ENCODE measurements at places on chromosomes 7 and 10.
A peak's percentile ranks its signal among the peaks of the same experiment; 100 is the strongest.

DNA sequence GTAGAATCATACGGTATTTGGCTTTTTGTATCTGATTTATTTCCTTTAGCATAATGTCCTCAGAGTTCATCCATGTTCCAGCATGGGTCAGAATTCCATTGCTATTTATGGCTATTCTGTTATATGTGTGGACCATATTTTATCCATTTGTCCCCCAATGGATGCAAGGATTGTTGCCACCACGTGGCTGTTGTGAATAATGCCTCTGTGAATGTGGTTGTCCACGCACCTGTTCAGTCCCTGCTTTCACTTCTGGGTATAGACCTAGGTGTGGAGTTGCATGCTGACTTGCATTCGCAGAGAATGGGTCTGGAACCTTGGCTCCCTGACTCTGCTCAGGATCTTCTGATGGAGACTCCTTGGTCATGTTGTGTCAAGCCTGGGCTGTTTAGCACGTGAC lies 199.9 kb downstream of the CAMK1D start:
- DNase-seq = no peak

DNA sequence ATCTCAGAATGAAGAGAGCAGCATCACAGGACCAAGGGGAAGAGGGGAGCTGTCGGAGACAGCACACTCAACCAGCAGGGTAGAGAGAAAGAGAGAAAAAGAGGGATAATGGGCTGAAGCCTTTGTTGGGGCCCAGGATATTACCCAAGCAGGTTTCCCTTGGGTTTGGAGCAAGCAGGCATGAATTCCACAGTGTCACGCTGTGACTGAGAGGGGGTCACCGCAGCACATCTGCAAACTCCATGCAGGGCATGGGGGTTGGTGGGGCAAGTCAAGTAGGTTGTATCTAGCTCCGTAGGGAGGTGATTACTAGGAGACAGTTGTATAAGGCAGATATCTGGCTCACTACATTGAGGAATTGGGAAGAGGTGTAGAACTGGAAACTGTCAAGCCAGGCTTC lies 42.2 kb upstream of the SEMA3E start:
- DNase-seq = no peak

- no peak for DNase-seq
Measured at GRCh38 chr10:61316676-61317265, 136.4 kb downstream of the TMEM26 start.

GRCh38 chr7:137953043-137953664 lies 48.7 kb downstream of the CREB3L2 start:
- DNase-seq = no peak

DNA sequence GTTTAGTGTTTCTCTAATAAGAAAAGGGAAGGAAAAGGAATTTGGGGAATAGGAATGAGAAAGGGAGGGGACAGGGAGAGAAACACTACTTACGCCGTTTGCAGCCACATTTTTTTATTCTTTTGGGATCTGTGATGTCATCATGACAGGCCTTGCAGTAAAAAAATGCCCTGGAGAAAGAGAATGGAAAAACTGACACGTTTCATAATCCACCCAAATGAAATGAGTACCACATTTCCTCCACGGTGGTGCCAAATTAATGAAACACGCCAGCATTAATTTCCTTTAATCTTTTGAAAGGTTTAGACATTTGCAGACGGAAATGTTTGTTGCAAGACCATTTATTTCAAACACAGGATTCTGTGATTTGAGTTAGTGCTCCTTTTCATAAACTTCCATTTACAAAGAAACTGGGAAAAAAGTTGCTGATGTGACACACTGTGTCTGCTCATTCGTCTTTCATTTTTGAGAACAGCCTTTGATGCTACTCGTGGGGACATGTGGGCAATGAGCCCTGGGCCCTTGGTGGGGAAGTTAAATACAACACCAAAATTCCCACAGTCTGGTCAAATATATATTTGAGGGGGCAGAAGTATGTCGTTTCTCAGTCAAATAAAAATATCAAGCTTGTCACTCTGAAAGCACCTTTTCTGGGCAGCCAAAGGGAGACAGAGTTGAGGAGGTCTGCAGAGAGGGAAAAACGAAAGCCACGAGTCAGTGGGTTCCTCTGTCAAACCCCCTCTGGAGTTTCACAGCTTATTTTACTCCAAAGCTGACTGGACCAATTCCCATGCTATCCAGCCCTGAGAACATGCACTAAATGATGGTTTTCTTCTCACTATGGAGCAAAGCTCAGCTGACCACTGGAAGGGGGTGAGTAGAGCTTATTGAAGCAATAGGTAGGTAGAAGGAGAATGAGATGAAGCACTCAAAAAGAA lies 625.5 kb downstream of the KCNMA1 start:
- no peak for DNase-seq

DNA sequence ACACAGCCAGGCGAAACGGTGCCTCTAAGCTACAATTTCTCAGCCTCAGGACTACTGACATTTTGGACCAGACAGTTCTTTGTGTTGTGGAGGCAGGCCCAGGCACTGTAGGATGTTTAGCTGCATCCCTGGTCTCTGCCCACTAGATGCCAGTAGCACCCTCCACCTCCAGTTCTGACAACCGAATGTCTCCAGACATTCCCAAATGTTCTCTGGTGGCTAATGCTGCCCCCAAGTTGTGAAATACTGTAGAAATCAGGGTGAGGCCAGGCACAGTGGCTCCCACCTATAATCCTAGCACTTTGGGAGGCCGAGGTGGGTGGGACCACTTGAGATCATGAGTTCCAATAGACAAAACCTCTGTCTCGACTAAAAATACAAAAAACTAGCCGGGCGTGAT lies 18.2 kb downstream of the HNRNPF start:
- DNase-seq = peak; percentile 37

DNA sequence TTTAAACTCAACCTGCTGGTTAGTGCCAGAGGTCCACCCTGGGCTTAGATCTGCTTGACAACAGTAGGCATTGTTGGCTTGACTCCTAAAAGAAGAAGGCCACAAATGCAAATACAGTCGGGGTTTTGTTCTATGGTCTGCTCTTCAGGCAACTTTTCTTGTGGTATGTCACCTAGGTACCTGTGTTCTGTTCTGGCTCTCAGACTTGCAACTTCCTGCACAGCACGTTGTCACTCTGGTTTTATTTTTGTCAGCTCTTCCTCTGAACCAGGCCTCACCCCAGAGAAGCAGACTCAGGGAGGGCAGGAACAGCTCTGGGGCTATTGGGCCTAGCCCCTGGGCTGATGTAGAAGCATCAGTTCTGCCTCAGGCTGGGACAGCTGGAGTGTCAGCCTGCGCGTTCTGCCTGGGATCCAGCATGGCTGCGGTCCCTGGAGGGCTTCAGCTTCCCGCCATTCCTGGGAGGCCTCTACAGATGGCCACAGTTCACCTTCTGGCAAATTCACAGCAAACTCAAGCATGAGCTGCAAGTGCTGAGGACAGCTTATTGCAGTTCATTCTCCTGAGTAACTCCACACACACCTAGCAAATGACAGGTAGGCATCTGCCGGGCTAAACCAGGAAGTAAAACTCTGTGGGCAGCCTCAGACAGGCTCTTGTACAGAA lies 11.0 kb upstream of the PDCD4 start:
- peak; percentile 73 for DNase-seq

DNA sequence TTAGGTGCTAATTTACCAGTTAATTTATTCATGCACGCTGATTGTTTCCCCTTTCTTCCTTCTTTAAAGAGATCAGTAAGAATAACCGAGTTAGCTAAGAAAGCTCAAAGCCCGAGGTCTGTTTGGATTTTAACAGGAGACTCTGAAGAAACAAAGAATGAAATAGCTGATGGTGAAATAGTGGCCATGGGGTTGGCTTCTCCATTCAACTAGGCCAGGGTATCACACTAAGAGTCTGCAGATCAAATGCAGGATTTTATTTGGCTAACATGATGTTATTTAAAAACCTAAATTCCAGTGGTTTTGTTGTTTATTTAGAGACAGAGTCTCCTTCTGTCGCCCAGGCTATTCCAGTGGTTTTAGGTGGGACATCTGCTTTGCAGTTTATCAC lies 65.2 kb upstream of the SYPL1 start:
- no peak for DNase-seq

DNA sequence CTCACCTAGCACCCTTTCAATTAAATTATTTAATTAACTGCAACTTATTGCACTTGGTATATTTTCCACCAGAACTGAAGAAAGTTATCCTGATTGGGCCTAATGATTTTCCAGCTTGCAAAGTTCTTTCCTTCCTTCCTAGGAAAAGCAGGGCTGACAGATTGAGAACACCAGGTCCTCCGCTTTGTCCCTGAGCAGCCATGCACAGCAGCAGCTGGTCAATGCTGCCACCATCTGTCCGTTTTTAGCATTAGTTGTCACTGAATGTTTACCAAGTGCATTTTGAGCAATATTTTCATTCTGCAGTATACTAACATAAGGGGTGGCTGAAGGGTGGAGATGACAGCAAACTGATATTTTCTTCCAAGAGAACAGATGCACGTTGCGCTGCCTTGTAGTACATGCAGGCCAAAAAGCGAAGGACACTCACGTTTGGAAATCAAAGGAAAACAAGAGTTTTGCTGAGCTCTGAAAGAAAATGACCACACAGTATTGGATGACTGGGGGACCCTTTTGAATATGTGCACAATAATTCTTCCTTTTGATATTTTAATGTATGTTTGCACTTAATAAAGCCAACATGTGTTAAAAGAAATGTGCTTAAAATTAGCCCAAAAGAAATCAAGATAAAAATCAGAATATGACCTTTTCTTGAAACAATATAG lies 248.8 kb upstream of the PTN start:
- DNase-seq = no peak

DNA sequence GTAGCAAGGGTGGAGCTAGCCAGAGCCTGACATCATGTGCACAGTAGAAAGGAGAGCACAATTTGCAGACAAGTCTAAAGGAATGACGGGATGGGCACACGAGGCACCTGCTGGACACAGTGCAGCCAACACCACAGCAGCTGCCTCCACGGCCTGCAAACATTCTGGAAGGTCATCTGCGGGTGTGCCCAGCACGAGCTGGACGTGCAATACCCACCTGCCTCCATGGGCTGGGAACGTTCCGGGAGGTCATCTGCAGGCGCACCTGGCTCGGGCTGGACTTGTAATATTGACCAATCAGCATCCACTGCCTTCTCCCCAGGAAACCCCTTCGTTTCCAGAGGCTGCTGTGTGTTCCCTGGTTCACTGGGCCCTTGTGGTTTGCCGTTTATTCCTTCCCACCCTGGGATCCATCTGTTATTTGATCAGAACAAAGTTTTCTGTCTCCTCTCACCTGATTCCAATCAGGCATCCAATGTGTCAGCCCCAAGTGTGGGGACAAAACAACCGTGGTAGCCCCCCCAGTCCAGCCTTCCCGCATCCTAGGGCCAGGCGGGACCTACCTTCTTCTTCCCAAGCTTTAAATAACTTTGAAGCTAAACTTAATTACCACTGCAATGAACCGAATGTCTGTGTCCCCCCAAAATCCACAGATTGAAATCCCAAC lies 243.4 kb upstream of the PPP2R2D start:
- no peak for DNase-seq

- no peak for DNase-seq
Measured at GRCh38 chr7:88344956-88345832, 38.5 kb upstream of the STEAP4 start.

DNA sequence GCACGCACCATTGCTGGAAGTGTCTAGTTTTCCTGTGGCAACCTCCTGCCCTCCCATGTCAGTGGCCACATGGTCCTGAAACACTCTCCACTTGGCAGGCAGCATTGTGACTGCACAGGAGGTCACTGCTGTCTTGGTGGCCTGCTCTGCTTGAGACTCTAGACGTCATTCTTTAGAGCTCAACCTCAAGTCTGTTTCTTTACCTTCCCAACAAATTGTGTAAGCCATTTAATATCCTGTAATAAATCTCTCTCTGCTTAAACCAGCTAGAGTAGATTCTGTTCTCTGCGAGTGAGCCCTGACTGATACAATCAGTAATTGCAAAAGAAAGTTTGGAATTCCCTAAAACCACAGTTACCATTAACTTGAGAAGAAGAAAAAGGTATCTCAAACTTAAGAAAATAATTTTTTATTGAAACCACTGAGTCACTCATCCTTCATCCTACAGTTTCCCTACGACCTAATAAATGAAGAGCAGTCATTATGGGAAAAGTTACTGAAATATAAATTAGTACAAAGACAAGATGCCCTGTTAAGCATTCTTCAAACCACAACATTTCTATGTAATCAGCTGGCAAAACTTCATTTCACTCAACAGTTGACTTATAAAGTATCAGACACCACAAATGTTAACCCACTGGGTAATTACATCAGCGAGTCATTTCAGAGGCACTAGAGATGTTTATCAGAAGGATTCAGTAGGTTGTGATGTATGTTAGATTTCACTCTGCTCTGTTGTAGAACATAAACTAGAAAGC lies 18.0 kb downstream of the SLC25A13 start:
- DNase-seq = no peak

- DNase-seq = no peak
Measured at GRCh38 chr10:51900180-51900579, 200.8 kb upstream of the CSTF2T start.

- DNase-seq = no peak
Measured at GRCh38 chr10:11835704-11836103, 12.5 kb downstream of the PROSER2 start.

DNA sequence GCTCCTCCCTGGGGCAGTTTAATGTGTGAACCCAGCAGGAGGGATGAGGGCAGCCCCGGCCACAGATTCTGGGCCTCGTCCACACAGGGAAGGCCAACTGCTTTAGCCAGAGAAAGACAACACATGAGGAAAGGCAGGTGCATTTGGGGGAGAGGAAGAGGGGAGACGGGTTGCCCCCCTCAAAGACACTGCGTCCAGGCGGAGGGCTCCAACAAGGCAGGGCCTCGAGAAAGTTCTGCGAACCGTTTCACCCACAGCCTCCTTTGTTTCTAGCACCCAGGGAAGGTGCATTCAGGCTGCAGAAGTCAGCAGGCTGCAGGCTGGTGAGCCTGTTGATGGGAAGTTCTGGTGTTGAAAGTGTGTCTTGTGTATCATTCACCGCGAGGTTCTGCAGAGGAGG lies 10.1 kb downstream of the FOXL3 start:
- no peak for DNase-seq

- no peak for DNase-seq
Measured at GRCh38 chr10:839550-840205, 91.8 kb downstream of the LARP4B start.

DNA sequence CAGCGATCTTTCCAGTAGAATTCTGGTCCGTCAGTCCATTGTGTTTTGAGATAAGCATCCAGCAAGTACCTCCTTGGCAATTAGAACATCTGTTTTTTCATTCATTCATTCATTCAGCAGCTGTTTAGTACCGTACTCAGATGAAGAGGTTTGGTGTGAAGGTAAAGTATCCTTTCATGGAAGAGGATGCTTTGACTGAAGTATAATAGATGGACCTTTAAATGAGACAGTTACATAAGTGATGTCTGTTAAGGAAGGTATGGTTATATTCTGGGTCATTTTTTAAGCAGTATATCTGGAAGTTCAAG lies 1.2 kb downstream of the MAPK8 start:
- DNase-seq = no peak

DNA sequence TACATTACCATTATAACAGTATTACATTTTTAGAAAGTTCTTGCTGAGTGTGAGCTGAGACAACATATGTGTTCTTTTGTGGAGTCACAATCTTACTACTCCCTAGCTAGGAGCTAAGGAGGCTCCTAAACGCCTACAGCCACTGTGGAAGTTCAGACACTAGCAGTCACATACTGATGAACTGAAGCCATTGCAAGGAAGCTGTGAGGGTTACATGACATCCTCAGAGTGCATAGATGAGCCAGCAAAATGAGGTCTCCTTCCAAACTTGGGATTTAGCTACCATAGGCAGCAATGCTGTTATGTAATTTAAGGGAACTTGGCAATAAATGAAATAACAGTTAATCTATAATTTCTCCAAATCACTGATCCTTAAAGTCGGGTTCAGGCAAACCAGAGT lies 10.8 kb upstream of the ST7 start:
- no peak for DNase-seq

- DNase-seq = no peak
Measured at GRCh38 chr10:11525503-11525902, 85.9 kb downstream of the USP6NL start.

Measured in CD4-positive, alpha-beta T cell treated with Interleukin-17A for 4 hours (primary cell).